ENCODE measurements at places on chromosomes 11 and 22.

DNA sequence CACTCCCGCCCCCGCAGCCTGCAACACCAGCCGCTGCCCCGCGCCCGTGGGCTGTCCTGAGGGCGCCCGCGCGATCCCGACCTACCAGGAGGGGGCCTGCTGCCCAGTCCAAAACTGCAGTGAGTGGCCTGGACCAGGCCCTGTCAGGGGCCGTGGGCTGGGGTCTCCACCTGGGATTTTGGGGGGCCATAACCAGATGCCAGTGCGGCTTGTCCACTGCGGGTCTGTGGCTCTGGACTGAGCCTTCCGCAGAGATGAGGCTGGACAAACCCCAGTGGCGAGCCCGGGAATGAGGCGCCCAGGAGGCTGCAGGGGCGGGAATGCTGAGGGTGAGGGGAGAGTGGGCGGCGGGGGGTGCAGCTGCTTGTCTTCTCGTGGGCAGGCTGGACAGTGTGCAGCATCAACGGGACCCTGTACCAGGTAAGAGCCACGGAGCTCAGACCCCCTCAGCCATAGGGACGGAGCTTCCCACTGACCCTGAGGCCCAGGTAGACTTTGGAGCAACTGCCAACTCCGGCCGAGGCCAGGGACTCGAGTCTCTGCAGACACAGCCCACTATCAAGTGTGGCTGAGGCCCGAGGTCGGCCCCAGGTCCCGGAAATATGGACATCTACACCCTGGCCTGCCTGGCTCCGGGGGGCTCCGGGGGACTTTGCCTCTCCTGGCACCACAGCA, 24.8 kb upstream of the MUC5B start:
- no peak for DNase-seq

- DNase-seq = no peak
Measured at GRCh38 chr11:74806267-74806666, 57.6 kb downstream of the RNF169 start.

- DNase-seq = no peak
Measured at GRCh38 chr22:50339945-50340879, 2.9 kb upstream of the PPP6R2 start.

GRCh38 chr11:86792150-86792549, 8.2 kb upstream of the PRSS23 start:
- DNase-seq = no peak

DNA sequence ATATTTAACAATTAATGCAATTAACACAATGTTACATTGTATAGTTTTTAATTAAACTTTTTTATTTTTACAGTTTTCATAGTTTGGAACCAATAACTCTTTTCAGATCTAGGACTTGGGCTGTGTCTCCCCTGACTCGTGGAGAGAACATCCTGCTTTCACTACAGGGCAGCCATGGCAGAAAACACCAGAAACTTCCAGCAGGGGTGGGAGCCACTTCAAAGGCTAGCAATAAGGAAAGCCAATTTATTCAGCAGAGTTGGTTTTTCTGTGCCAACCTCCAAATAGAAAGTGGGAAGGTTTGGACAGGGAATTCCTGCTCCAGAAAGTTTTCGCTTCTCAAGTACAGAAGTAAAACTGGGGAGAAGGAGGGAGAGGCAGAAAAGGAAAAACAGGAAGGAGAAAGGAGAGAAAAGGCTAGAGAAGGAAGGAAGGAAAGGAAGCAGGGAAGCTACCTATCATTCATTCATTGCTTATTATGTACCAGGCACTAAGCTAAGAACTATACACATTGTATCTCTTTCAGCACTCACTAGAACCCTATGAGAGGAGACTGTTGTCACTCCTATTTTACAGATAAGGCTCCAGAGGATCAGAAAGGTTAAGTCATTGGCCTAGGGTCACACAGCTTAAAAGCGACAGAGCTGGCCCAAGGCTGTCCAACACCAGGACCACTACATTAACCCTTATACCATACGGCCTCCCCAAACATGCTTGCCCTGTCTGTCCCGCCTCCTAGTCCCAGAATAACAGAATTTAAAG, 54.8 kb upstream of the CREB3L1 start:
- no peak for DNase-seq

DNA sequence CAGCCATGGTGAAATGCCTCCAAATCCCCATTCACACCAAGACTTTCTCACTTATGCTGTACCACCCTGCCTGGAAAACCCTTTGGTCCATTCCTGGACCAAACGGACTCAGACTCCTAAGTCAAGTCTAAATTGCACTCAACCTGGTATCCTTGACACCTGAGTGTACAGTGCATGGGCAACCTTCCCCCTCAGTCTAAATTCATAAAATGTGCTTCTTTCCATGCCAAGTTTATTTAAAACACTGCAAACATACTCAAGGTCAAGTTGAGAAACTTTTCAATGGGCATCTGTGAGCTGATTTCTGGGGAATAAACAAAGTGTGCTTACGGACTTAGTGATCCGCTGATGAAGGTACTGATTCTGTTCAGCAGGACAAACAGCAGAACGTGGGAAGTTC, 26.4 kb downstream of the HIRA start:
- DNase-seq = no peak

DNA sequence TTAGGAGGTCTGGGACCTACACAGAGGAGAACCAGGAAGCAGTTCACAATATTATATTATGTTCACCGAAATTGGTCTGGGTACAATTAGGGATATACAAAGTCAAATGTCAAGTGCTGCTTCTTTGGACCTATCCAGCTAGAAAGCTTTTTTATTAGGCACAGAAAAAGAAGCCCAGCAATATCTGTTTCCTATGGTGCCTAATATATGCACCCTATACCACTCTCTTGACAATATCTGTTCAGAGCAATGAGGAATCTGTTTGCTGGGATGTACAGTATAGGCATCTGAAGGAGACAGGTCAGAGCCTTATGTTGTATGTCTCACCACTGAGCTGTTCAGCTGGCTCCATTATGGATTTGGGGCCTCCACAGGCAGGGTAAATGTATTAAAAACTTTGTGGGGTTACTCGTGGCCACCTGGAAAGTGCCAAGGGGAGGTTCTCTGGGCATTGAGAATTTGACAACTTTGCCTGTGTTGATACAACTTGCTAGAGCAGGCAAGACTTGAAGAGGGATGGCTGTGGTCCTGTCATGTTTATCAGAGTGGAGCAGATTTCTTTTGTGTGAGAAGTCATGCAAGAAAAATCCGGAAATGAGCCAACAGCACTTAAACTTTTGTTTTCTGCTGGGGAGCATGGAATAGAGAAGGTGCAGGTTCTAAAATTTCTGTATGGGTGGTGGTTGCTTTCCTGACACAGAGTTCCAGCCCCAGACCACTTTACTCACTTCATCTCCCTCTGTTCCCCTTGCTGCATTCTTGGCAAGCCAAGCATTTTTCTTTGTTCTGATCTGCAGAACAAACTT, 10.1 kb downstream of the STIM1 start:
- no peak for DNase-seq

GRCh38 chr22:30870451-30871345, 97.9 kb downstream of the MORC2 start:
- no peak for DNase-seq

- DNase-seq = peak; percentile 67
Measured at GRCh38 chr11:122655527-122656072, at the start of gene UBASH3B. TSS of gene UBASH3B (plus strand) at chr11:122655722. CDS start at chr11:122656050, 328 bp downstream.

- DNase-seq = no peak
Measured at GRCh38 chr11:92206441-92206840, 18.2 kb upstream of the FAT3 start.

- DNase-seq = no peak
Measured at GRCh38 chr22:28147401-28147800, 228.3 kb upstream of the PITPNB start.

DNA sequence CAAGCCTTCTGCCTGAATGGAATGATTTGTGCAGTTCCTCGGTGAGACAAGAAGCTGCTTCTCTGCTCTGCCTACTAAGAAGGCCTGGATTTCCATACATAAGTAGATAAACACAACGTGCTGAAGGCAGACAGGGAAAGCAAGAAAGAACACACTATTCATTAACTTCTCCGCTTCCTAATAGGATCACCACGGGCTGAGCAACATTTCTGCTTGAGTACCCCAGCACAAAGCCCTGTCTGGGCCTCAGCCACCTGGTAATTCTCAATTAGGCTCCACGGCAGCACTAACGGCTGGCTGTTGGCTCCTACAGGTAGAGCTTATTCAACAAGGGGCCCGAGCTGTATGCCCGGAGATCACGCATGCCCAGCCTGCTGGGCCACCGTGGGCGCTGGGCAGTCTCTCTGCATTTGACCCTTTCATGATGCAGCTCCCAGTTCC, 1156.6 kb downstream of the TBC1D22A start:
- DNase-seq = no peak

DNA sequence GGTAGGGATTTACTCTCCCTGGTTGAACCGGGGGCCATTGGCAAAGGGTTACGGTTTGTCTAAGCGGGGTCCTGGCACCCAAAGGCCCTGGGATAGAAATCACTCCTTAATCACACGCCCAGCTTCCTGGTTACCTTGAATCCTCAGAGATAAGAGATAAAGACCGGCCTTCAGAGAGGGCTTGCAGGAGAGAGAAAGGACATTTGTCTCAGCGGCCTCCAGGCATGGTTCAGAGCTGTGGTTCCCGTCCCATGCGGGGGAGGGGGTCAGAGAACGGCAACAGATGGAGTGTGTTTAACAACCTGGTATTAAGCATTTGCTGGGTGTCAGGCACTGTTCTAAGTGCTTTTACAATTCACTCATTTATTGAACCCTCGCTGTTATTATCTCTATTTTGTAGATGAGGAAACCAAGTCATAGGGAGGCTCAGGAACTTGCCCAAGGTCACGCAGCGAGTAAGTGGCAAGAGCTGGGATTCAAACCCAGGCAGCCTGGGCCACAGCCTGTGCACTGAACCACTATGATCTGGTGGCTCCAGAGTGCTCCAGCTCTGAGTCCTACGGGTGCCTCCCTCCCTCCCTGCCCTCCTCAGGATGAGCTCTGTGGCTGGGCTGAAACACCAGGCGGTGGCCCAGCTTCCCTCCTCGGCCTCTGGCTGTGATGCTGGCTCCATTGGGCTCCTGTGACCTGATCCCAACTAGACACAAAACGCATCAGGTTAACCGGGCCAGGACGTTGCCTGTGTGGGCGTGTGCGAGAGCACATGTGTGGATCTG, 18.6 kb downstream of the LRRC10B start:
- DNase-seq = no peak

DNA sequence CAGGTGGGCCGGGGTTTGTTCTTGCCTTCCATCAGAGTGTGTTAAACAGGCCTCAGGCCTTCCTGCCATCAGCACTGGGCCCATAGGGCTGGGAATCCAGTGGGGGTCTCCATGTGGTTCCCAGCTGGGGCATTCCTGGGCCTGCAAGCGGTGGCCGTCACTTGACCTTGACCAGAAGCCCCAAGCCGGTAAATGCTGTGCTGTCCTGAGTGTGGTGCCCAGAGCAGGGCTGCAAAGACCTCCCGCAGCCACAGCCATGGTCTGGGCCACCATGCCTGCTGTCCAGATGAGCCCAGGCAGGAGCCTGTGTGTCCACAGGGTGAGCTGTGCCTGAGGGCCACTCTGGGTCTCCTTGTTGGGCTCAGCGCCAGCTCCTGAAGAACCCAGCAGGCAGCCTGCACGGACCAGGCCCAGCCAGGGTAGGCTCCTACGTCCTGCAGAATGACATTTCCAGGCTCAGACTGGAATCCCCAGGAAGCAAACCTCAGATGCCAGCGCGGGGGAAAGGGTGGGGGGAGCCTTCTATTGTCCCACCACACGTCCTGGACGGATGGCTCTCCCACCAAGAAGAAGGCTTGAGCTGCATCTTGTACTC, 117.3 kb downstream of the KCNQ1OT1 start:
- no peak for DNase-seq

DNA sequence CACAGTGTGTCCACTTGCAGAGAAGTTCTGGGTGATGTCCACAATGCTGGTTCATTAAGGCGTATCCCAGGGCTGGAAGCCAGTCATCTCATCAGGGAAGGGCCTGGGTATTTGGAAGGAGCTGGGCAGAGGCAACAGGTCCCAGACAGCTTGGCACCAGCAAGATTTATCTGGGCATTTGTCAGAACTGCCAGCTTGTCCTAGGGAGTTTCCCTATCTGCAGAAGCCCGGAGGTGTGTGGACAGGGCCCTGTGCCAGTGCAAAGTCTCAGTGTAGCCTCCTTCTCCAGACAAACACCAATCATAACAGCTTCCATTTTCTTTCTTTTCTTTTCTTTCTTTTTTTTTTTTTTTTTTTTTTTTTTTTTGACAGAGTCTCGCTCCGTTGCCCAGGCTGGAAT, 125.3 kb upstream of the TIMP3 start:
- DNase-seq = no peak

- DNase-seq = peak; percentile 65
Measured at GRCh38 chr11:14414470-14415461, 55.8 kb upstream of the RRAS2 start.

DNA sequence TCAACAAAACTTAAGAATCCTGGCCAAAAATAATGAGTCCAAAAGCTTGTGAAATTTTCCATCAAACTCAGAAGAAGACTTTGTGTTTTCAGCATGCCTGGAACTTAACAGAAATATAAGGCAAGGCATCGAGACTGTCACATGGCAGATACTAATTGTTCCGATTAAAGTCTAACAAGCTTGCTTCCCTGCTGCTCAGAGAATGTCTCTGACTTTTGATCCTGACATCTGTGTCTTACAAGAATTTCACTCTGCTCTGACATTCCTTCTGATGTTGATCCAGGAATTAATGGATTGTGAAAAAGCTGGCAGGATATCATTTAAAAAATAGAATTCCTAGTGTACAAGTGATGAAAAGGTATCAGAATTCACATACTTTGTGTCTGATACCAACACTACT, 170.2 kb downstream of the DCDC1 start:
- no peak for DNase-seq

GRCh38 chr11:67492069-67492727, 9.4 kb downstream of the AIP start:
- DNase-seq = no peak

DNA sequence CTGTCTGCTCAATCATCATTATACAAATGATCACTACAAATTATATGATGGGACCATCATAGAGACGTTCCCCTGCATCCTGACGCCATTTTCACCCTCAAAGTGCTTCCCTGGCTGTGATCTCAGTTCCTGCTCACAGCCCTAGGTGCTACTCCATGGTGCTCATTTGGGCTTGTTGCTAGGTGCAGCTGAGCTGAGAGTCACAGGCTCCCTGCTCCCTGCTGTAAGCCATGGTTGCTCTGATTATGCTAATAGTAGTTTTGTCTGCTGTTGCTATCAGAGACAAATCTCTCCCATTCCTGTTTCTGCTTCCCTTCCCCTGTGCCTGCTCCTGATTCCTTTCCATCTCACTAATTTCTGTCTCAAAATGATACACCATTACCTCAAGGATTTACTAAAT, 474.3 kb downstream of the METTL15 start:
- DNase-seq = no peak

GRCh38 chr11:47104261-47104950, 72.3 kb downstream of the ARFGAP2 start:
- DNase-seq = no peak

Data from stimulated activated CD4-positive, alpha-beta T cell treated with anti-CD3 and anti-CD28 coated beads, Interleukin-4, amount 100 ng/mL, for 1 hour (primary cell).